NCI-H2029 treated with DMSO at 0.1 percent for 48 hours (cell line): ENCODE measurements at places on chromosomes 6 and 20.

DNA sequence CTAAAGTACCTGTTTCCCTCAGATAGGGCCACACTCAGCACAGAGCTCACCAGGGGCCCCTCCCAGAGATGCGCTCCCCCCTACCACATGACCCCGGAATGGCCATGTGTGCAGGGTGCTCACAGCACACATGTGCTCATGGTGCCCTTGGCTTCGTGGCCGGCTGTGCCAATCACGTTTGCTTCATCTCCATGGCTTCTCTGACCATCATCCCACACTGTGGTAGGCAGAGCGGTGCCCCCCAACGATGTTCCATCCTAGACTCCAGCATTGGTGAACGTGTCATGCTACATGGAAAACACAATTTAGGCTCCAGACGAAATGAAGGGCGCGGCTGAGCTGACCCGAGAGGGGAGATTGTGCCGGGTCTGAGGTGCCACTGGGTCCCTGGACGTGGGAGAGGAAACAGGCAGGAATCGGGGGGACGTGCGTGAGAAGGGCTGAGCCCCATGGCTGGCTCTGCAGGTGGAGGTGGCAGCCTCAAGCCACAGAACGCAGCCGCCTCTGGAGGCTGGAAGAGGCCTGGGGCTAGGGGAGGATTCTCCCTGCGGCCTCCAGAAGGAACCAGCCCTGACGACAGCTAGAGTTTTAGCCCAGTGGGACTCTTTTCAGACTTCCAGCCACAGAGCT is 126.5 kb downstream of the DLL1 start:
- no peak for DNase-seq

- no peak for DNase-seq
Observed at GRCh38 chr6:142395768-142396231, 94.0 kb downstream of the ADGRG6 start.

- no peak for DNase-seq
Observed at GRCh38 chr6:119278625-119279024, 70.9 kb downstream of the MAN1A1 start.

- peak; percentile 7 for DNase-seq
Observed at GRCh38 chr6:33958526-33959328, 154.9 kb upstream of the MLN start.

GRCh38 chr6:14129575-14129974 is 12.0 kb downstream of the CD83 start:
- peak; percentile 37 for DNase-seq
